NCI-H2227 treated with DMSO at 0.1 percent for 48 hours (cell line): ENCODE measurements at places on chromosomes 5 and 9.

GRCh38 chr5:96283589-96283988, 149.5 kb downstream of the PCSK1 start:
- DNase-seq: no peak

DNA sequence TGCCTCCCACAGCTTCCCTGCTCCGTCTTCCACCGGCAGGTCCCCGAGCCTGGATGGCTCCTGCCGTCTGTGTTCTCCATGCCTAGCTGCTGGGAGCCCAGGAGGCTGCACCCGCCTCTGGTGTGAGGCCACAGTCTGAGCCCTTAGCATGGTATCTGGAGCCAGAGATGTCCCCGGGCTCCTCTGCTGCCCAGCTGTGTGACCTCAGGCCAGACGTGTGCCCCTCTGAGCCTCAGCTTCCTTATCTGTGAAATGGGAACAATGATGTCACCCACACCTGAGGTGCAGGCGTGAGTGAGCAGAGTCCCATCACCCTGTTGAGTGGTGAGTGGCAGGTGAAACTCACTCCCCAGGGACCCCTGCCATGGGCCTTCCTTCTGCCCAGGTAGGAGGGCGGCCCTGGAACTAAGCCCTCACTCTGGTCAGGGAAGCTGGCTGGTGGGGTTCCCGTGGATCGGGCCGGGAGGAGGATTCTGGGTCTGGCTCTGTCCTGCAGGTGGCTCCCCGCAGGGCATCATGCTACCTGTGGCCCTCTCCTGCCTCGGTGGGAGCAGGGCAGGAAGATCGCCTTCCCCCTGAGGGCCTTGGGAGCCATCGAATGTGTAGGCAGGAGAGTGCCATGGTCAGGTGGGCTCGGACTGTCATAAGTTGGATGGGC, 239.0 kb downstream of the PBX3 start:
- no peak for DNase-seq

- DNase-seq: no peak
These were observed 221.5 kb upstream of the PANK3 start for GRCh38 chr5:168800701-168801100.

DNA sequence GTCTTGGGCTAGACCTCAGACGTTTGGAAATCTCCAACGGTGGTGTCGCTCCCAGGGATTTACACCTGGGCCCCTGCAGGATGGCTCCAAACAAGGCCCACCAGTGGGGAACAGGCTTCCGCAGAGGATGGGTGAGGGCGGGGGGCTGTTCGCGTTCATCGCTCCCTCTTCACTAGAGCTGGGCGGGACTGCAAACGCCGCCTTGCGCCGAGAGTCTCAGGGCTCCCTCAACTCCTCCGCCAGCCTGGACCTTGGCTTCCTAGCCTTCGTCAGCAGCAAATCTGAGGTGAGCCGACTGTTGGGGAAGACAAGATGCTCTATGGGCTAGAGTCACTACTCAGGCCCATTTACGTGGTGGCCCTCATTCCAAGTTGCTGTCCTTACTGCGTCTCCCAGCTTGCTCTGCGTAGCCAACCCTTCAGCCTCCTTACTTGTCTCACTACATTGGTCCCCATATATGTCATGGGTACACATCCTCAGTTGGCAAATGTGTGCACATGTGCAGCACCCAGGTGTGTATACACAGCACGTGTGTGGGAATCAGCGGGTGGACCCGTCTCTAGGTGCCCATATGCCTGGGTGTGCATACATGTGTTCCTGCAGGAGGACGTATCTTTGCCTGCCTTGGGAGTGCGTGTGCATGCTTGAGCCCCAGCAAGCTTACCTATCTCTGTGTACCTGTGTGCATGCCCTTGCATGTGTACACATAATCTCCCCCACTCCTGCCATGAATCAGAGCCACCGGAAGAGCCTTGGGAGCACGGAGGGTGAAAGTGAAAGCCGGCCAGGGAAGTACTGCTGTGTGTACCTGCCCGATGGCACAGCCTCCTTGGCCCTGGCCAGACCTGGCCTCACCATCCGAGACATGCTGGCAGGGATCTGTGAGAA, 10.5 kb downstream of the RGS14 start:
- DNase-seq: no peak

DNA sequence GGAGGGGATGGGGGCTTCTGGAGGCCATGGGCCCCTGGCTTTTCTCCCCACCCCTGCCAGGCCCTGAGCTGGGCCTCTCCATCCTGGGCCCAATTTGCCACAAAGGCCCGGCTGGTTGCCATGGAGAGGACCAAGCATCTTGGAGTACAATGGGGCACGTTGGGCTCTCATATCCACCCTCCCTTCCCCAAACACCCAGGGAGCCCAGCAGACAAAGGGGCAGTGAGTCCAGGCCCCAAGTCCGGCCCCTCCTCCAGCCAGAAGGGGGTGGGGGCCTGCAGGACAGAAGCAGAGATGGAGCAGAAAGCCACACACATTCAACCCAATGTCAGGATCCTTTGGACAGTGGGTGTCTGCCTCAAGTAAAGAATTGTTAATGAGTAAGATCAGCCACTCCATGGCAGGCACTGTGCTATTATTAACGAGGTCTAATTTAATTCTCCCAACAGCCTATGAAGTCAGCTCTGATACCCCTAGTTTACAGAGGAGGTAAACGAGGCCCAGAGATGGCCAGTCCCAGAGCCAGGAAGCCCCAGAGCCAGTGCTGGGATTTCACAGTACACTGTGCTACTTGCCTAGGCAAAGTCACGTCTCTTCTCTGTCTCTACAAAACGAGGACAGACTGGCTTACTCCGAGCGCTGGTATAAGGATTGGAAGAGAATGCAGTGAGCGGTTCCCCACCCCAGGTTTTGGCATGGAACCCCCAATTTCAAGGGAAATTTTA, 2.3 kb downstream of the CRB2 start:
- no peak for DNase-seq

- no peak for DNase-seq
These were observed 51.2 kb downstream of the STRBP start for GRCh38 chr9:123217128-123217654.
